Vagina (tissue), 2 donors: ENCODE measurements at places on chromosomes 7 and 10.

- no peak overlapping the region for H3K4me3 ChIP-seq
- no peak overlapping the region for H3K27ac ChIP-seq
- peaks cover 7% of the 10 kb centered on the region for H3K36me3 ChIP-seq
- H3K27me3 ChIP-seq: no peaks in the 10 kb centered on the region
Measured at GRCh38 chr7:100685631-100686145, 8.4 kb downstream of the GIGYF1 start.

DNA sequence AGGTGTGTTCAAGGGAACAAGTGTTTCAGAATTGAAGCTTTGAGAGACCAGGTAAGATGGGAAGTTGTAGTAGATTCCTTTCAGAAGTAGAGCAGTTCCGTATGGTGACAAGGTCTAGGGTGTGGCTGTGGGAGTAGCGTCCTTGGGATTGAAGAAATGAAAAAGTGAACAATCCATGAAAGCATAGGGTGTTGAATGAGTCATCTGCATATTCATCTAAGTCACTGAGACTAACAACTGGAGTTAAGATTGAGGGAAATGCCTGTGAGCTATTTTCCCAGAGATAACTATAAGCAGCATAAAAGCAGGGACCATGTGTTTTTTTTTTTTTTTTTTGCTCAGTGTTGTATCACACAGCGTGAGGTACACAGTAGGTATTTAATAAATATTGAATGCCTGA is 134.8 kb downstream of the PHTF2 start:
- no peaks in the 10 kb centered on the region for H3K27me3 ChIP-seq
- DNase-seq: no peak
- H3K36me3 ChIP-seq: no peaks in the 10 kb centered on the region
- no peak overlapping the region for H3K27ac ChIP-seq

DNA sequence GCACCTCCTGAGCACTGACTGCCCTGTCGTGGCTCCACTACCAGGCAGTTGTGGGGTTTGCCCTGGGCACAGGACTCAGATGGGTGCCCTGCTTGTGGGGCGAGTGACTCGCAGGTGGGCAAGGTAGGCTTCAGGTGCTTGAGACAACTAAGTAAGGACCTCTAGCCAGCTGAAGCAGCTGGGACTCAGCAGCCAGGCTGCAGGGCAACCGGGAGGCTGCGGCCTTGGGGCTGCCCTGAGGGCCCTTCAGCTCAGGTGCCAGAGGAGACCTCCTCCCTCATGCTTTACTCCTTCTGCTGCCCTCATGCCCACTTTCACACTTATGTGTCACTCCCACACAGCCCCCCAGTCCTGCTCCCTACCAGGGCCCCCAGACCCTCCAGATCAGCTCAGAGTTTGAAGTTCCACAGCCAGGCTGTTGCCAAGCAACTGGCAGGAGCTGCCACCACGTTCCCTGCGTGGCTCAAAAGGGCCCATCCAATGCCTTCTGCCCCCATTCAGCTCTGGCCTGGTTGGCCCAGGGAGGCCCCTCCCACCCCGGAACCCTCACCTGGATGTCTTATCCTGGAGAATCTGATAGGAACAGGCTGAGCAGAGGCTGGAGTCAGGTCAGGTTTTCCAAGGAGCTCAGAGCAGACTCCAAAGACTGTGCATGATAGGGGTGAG is 10.0 kb downstream of the TLX1 start:
- no peak overlapping the region for H3K27ac ChIP-seq
- no peaks in the 10 kb centered on the region for H3K36me3 ChIP-seq
- no peak for DNase-seq
- no peak overlapping the region for H3K4me3 ChIP-seq
- peaks cover 20% of the 10 kb centered on the region for H3K27me3 ChIP-seq

GRCh38 chr7:148561099-148561498 is 29.5 kb upstream of the C7orf33 start:
- DNase-seq: no peak
- H3K27ac ChIP-seq: no peak overlapping the region
- no peaks in the 10 kb centered on the region for H3K36me3 ChIP-seq

- no peaks in the 10 kb centered on the region for H3K36me3 ChIP-seq
- DNase-seq: no peak
- H3K27ac ChIP-seq: no peak overlapping the region
- H3K4me1 ChIP-seq: no peaks in the 10 kb centered on the region
Measured at GRCh38 chr10:121678631-121679174, 80.5 kb upstream of the FGFR2 start.

- DNase-seq: no peak
- H3K27me3 ChIP-seq: no peaks in the 10 kb centered on the region
- no peaks in the 10 kb centered on the region for H3K36me3 ChIP-seq
- H3K4me3 ChIP-seq: no peak overlapping the region
- no peaks in the 10 kb centered on the region for H3K4me1 ChIP-seq
Measured at GRCh38 chr10:49220031-49220430, 31.8 kb upstream of the TMEM273 start.

- DNase-seq: no peak
- peak overlapping the region; percentile 15 for H3K27ac ChIP-seq
- peaks cover 82% of the 10 kb centered on the region for H3K4me1 ChIP-seq
Measured at GRCh38 chr10:71752391-71753090, 20.8 kb downstream of the VSIR start.

GRCh38 chr10:8060704-8061121 is 6.2 kb downstream of the GATA3 start:
- H3K4me3 ChIP-seq: peak overlapping the region; percentile 1
- DNase-seq: no peak
- H3K27me3 ChIP-seq: peaks cover 4% of the 10 kb centered on the region
- peaks cover 37% of the 10 kb centered on the region for H3K4me1 ChIP-seq
- no peak overlapping the region for H3K27ac ChIP-seq

- no peak overlapping the region for H3K4me3 ChIP-seq
- no peaks in the 10 kb centered on the region for H3K4me1 ChIP-seq
- H3K36me3 ChIP-seq: no peaks in the 10 kb centered on the region
- H3K27ac ChIP-seq: no peak overlapping the region
Measured at GRCh38 chr10:88805361-88805760, 2.8 kb downstream of the LIPM start.

DNA sequence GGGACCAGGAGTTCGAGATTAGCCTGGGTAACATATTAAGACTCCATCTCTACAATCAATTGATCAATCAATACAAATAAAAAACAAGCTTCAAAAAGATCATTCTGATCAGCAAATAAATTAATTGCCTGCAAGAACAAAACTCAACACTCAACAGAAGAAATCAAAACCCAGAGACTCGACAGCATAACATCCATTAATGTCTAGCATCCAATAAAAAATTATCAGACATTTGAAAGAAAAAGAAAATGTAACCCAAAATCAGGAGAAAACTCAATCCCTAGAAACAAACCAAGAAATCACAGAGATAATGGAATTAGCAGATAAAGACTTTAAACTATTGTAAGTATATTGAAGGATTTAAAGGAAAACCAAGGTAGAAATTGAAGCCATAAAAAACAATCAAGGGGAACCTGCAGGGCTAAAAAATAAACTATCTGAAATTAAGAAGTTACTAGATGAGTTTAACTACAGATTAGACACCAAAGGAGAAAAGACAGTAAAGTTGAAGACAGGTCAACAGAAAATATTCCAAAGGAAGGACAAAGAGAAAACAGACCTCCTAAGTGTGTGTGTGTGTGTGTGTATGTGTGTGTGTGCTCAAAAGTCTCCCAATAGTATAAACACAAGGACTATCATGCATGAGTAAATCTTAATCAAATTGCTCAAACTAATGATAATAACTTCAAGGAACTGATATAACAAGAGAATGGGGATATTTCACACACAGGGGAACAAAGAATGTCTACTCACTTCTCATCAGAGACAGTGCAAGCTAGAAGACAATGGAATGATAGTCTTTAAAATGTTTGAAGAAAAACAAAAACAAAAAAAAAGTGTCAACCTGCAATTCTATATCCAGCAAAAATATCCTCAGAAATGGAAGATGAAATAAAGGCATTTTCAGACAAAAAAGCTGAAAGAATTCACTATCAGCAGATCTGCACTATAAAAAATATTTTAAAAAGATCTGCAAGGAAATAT is 7.7 kb downstream of the NUDCD3 start:
- no peak overlapping the region for H3K27ac ChIP-seq
- no peak overlapping the region for H3K4me3 ChIP-seq
- peaks cover 32% of the 10 kb centered on the region for H3K4me1 ChIP-seq
- no peaks in the 10 kb centered on the region for H3K36me3 ChIP-seq
- no peaks in the 10 kb centered on the region for H3K27me3 ChIP-seq

GRCh38 chr10:59896191-59896590 is 10.2 kb downstream of the CCDC6 start:
- DNase-seq: no peak
- H3K4me3 ChIP-seq: no peak overlapping the region
- peaks cover 98% of the 10 kb centered on the region for H3K4me1 ChIP-seq

DNA sequence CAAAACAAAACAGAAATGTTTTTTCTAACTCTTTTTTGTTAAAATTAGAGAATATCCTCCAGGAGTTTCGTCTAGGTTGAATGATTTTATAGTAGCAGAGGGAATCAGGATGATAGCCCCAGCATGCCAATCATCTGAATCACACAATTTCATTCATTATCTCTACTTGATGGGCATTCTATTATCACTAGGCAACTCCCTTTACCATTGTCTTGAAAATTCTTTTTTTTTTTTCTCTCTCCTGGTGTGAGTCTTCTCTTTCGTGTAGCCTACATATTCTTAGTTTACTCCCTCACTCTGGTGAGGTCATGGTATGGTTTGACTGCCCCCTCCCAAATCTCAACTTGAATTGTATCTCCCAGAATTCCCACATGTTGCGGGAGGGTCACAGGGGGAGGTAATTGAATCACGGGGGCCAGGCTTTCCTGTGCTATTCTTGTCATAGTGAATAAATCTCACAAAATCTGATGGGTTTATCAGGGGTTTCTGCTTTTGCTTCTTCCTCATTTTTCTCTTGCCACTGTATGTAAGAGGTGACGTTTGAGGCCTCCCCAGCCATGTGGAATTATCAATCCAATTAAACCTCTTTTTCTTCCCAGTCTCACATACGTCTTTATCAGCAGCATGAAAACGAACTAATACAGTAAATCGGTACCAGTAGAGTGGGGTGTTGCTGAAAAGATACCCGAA is 105.0 kb downstream of the OTUD1 start:
- no peak overlapping the region for H3K27ac ChIP-seq
- peaks cover 19% of the 10 kb centered on the region for H3K4me1 ChIP-seq
- H3K27me3 ChIP-seq: no peaks in the 10 kb centered on the region

GRCh38 chr7:30112103-30112713 is 22.6 kb upstream of the MTURN start:
- DNase-seq: no peak
- H3K36me3 ChIP-seq: no peaks in the 10 kb centered on the region
- no peaks in the 10 kb centered on the region for H3K27me3 ChIP-seq
- no peak overlapping the region for H3K27ac ChIP-seq
- no peaks in the 10 kb centered on the region for H3K4me1 ChIP-seq

GRCh38 chr10:57338823-57339558 is 928.7 kb downstream of the IPMK start:
- no peaks in the 10 kb centered on the region for H3K36me3 ChIP-seq
- no peak overlapping the region for H3K27ac ChIP-seq
- no peak overlapping the region for H3K4me3 ChIP-seq
- H3K27me3 ChIP-seq: no peaks in the 10 kb centered on the region
- DNase-seq: no peak
